T-helper 1 cell (primary cell): ENCODE measurements at places on chromosomes 6 and 20.
A peak's percentile ranks its signal among the peaks of the same experiment; 100 is the strongest.

DNA sequence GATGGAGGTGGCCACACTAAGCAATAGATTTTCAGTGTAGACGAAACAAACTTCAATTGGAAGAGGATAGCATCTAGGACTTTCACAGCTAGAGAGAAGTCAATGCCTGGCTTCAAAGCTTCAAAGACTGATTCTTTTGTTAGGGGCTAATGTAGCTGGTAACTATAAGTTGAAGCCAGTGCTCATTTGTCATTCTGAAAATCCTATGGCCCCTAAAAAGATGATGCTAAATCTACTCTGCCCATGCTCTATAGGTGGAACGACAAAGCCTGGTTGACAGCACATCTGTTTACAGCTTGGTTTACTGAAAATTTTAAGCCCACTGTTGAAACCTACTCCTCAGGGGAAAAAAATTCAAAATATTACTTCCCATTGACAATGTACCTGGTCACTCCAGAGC lies 226.7 kb downstream of the BCAS1 start:
- DNase-seq: no peak

DNA sequence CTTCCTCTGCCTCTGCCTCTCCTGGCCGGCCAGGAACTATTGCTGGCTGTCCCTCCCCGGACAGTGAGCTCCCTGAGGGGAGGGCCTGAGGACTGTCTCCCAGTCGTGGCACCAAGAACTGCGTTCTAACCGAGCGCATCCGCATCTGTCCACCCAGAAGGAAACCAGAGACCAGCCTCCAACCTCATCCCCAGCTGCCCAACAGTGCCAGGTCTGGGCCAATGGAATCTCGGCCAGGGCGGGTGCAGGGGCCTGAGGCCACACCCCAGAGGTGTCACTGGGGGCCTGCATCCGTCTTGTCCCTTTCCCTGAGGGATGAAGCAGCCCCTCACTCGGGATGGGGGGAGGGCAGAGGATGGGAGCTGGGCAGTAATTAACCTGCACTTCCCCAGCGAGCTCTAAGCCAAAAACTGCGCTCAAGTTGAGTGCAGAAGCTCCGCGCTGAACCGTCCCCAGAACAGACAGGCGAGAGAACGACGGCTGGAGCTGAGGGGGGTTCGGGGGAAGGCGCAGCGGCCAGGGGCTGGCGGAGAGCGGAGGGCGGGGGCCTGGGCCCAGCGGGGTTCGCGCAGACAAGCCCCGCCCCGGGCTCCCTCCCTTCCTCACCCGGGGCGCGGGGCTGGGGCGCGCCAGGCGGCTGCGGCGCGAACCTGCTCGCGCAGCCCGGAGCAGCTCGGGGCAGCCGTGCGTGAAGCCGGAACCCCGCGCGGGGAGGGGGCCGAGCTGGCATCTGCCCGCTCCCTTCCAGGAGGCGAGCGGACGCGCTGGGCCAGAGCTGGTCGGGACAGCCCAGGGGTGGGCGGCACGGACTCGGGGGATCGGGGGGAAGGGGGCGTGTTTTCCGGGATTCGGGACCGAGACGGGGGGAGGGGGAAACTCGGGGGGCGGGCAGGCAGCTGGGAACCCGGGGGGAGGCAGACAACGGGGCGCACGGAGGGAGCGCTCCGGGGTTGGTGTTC lies 1.4 kb downstream of the TFEB start:
- DNase-seq: peak; percentile 64

DNA sequence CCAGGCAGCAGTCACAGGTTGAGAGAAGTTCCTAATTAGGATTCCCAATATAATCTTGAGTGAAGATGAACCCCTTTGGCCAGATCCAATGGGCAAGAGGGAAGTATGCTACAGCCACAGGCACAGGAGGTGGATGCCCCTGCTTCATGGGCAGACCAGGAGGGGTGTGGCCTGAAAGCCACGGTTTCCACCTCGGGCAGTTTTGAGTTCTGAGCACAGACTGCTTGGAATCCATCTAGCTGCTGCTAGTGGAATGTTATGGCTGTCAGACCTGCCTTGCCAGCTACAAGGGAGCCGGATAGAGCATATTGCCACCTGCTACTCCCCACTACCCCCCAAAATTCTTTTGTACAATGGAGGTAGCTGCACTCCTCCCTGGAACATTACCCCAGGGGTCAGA lies 672.9 kb downstream of the HACE1 start:
- DNase-seq: no peak

- DNase-seq: no peak
Observed at GRCh38 chr6:137427656-137428290, 66.4 kb downstream of the OLIG3 start.

- DNase-seq: no peak
Observed at GRCh38 chr6:97361286-97361685, 78.3 kb upstream of the MMS22L start.

- DNase-seq: no peak
Observed at GRCh38 chr20:6094063-6094462, 28.8 kb downstream of the FERMT1 start.

DNA sequence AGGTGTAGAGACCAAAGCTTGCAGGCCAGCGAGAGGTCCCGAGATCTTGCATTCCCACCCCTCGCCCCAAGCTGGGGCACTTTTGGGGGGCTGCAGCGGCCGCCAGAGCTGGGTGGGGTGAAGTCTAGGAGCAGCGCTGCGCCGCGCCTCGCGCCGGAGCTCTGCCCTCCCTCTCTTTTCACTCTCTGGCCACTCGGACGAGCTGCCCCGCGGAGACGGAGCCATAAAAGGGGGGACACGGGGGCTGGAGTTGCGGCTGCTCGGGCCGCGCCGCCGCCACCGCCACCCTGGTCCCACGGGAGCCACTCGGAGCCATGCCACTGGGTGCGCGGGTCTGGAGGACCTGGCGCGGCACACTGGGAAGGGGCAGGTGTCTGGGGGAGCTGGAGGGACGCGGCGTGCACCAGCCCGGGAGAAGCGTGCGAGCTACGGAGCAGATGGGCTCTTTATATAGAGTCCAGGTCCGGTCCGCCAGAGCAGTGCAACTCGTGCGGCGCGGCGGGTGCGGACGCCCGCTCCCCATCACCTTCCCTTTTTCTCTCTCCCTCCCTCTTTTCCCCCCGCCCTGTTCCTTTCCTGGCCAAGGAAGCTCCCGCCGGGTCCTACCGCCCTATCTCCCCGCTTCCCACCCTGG lies 687 bp upstream of the HTR1B start:
- DNase-seq: no peak

GRCh38 chr20:45163083-45163803 lies 11.5 kb upstream of the PI3 start:
- no peak for DNase-seq

- DNase-seq: no peak
Observed at GRCh38 chr20:58239216-58239615, 10.8 kb upstream of the ANKRD60 start.

GRCh38 chr20:8854571-8854970 lies 214.3 kb upstream of the PLCB4 start:
- DNase-seq: no peak

DNA sequence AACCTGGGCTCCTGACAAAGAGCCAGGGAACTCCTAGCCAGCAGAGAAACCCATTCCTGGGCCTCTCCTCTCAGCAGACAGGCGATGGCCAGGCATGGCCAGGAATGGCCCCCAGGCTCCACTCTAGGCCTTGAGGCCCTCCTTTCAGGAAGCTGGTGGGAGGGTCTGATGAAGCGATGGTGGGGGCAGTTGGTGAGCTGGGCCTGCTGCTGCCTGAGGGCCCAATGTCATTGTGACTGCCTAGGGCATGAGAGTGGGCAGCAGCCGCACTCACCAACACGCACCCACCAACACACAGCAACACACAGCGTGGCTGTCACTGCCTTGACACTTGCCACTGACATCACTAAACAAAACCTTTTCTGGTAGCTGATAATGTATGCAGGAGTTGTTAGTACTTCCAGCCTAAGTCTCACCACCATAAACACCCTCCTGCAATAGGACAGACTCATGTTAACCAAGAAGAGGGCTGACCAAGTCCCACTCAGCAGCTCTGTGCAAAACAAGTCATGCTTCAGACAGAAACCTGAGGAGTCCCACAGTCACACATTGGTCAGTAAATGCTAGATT lies 69.3 kb downstream of the ABHD12 start:
- DNase-seq: no peak

DNA sequence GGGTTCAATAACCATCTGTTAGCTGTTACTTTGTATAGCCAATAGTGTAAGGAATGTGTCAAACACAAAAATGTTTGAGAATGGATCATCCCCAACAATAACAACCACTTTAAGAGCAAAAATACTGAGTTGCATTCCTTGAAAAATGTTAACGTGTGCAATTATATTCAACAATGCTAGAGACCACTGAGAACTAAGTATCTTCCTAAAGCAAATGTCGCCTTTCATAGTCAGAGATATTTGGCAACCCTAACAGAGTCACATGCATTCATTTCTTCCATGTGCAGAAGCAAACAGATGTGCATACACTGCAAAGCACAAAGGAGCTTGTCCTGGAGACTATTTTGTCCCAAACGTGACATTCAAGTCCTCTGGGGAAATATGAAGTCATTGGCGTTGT lies 448.6 kb downstream of the GJA1 start:
- no peak for DNase-seq

DNA sequence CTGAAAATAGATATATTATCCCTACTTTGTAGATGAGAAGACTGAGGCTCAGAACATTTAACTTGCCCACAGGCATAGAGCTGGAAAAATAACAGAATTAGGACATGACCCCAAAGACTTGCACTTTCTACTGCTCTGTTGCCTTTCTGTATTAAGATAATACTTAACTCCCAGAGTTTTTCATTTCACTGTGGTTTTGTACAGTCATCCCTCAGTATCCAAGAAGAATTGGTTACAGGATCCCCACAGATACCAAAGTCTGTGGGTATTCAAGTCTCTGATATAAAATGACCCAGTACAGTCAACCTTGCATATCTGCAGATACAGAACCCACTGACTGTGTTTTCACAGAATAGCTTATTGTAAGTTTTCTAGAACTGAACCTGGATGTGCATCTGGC lies 16.8 kb downstream of the MRS2 start:
- DNase-seq: no peak

GRCh38 chr6:23305325-23305943 lies 736.1 kb downstream of the HDGFL1 start:
- no peak for DNase-seq

DNA sequence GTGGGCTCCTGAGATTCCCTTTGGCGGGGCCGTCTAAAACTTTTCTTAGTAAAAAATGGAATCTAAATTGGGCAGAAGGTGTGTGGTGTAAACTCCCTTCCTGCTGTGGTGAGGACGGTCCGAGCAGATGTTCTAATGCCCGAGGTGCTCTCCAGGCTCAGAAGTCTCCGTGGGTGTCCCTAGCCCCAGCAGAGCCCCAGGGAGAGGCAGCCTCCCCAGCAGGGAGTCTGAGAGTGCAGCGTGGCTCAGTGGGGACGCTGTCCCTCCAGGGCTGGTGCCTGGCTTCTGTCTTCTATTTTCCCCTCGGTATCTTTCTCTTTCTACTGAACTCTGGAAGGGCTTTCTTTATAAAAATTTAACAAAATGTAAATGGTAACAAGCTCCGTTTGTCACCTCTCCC lies 208.2 kb downstream of the SMOC2 start:
- DNase-seq: no peak

DNA sequence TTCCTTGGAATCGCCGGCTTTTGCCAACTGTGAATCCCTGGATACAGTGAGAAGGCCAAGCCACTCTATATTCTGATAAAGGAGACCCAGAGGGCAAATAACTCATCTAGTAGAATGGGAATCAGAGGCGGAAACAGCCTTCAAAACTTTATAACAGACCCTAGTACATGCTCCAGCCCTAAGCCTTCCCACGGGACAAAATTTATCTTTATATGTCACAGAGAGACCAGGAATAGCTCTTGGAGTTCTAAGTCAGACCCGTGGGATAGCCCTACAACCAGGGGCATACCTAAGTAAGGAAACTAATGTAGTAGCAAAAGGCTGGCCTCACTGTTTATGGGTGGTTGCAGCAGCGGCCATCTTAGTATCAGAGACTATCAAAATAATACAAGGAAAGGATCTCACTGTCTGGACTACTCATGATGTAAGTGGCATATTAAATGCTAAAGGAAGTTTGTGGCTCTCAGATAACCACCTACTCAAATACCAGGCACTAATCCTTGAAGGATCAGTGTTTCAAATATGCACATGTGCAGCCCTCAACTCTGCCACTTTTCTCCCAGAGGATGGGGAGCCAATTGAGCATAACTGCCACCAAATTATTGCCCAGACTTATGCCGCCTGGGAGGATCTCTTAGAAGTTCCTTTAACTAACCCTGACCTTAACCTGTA lies 29.5 kb downstream of the CEP85L start:
- DNase-seq: no peak

DNA sequence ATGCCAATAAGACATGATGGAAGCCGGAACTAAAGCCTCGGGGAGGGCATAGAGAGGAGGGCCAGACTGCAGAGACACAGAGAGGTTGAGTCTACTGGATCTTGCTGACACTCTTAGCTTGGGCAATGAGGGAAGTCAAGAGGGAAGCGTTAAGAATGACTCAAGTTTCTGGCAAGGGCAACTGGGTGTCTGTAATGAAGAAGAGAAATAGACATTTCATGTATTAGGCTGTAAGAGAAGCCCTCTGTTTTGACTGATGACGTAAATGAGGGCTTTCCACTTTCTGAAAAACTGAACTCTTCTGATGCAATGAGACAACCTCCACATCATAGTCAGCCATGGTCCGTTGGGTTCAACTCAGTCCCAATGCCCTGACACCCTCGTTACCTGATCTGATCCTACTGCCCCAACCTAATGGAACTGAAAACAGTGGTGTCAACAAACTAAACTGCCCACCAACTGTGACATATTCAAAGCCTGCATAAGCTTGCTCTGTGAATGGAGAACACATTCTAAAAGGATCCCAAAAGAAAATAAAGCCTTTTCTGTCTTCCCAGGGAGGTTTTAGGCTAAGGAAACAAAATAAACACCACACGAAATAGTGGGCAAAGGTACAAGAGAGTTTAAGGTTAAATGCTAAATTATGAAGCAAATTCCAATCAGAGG lies 45.8 kb upstream of the PNRC1 start:
- DNase-seq: no peak

DNA sequence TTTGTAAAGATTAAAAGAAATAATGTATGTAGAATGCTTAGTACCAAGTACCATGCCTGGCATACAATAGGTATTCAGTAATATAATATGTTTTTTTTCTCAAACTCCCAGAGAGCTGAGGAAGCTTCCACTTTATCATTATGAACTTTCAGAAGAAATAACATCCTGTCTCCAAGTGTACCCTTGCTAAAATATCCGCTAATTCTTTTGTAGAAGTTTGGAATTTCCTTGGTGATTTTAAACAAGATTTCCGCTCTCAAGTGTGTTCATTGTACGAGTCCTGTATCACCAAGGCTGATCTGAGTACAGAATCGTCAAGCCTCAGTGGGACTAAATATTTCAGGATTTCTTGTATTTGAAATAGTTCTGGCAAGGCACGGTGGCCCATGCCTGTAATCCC lies 16.1 kb upstream of the RNF144B start:
- no peak for DNase-seq

DNA sequence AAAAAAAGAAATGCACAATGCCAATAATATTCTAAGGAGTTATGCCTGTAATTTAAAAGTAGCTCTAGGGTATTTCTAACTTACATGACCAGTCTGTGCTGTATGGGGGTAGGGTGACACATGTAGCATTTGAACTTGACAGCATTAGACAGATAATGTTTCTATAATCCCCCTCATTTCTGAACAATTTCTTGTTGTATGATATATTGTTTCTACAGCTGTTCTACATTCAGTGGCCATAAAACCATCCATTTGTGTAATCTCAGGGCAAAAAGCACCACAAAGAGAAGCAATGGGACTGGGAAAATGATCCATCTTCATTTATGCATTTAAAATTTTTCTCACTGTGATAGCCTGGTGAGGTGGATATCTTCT lies 767.8 kb downstream of the TFAP2A start:
- DNase-seq: no peak

- no peak for DNase-seq
Observed at GRCh38 chr6:10640412-10640811, 54.0 kb downstream of the C6orf52 start.

GRCh38 chr6:87731818-87732661 lies 30.0 kb upstream of the AKIRIN2 start:
- DNase-seq: peak; percentile 11
